ENCODE measurements at places on chromosomes 7 and 10.

- no peak for DNase-seq
Measured at GRCh38 chr10:105148456-105148855, 507.4 kb downstream of the SORCS3 start.

DNA sequence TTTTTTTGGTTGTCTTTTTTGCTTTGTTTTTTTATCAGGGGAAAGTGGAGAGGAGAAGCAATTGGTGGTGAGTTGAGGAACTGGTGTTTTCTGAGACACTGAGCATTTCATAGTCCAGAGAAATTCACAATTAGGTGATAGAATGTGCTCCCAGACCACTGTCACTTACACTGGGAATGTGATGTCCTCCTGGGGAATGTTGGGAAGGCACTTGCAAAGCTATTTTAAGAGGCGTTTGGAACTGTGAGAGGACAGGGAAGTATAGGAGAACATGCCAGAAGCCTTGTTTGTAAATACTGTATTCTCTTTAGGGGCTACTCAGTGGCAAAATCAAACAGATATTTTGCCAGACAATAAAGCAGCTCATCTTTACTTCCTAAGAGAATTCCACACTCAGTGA is 16.0 kb downstream of the CHRM2 start:
- no peak for DNase-seq

DNA sequence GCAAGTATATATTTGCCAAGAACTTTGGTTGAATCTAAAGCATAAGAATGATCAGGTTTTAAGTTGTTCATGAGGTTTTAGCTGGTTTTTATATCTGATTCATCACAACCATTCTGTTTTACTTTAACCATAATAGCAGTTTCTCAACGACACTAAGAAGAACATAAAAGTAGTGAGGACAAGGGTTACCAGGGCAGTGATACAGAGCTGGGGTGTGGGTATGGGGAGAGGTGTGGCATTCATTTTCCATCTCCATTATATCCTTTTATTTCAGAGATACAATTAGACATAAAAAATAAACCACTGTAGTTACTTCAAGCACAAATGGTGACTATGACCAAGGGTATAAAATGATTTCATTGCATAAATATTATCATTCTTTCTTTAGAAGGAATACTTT is 149.8 kb upstream of the STEAP4 start:
- DNase-seq, result no peak

- DNase-seq, result no peak
Measured at GRCh38 chr10:125172694-125173093, 12.3 kb upstream of the CTBP2 start.

- no peak for DNase-seq
Measured at GRCh38 chr7:70763961-70764691, 367.8 kb upstream of the GALNT17 start.
